ENCODE measurements at places on chromosomes 2 and 18.

DNA sequence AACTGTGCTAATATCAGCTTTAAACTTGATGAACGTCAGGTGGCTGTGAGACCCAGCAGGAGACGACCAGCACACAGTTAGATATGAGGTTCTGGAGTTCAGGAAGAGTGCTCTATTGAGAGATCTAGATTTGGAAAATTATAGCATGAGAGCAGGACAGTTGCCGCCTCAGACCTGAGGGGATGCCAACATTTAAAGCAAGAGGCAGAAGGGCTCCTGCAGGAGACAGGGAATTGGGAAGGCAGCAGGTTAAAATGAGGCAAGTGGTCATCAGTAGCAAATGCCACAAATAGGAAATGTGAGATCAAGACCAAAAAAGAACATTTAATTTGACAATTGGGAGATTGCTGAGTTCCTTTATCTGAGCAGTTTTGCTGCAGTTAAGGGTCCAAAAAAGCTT, 471.9 kb downstream of the TGIF1 start:
- DNase-seq = no peak

GRCh38 chr2:158688721-158689120, 106.4 kb upstream of the DAPL1 start:
- peak; percentile 57 for DNase-seq

DNA sequence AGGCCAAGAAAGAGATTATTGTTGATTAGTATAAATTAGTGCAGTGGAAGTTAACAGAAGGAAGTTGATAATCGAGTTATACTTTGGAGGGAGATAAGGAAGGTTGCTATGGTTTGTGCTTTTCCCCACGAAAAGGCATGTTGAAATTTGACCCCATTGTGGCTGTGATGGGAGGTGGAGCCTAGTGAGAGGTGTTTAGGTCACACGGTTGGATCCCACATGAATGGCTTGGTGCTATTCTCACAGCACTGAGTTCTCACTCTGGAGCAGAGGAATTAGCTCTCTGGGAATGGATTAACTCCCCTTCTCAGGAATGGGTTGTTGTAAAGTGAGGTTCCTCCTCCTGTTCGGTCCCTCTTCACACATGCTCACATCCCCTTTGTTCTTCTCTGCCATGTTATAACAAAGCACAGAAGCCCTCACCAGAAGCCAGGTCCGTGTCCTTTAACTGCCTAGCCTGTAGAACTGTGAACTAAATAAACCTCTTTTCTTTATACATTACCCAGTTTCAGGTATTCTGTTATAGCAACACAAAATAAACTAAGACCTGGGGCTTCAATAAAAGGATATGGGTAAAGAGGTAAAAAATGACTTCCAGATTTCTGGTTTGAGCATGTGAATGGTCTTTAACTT, 21.9 kb downstream of the PIGN start:
- no peak for DNase-seq

- no peak for DNase-seq
These were observed 12.5 kb downstream of the GRP start for GRCh38 chr18:59232309-59233016.

DNA sequence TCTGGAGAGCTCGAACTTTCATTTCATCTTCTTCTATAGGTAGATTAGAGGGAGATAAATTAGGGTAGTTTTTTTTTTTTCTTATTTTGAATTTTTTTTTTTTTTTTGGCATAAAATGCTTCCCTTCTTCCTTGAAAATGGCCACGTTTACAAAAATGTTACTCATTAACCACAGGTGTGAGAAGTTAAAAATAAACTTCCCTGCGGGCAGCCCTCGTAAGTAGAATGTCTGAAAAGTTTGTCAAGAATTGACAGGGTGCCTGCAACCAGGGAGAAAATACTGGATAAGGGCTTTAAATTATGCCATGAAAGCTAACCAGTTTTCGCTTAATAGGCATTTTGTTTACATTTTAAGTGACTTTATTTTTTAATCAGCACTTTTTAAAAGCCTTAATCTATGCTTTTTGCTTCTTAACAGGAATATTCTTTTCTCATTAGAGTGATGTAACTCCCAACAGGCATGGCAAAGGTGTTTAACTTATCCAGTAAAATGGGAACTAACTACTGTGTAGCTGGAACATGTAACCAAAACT, 4.2 kb upstream of the FN1 start:
- DNase-seq = no peak

Measured in fibroblast of skin of scalp (primary cell).